ENCODE measurements at places on chromosomes 1 and 21. TPM values are rescaled to one million over a fixed set of nuclear protein-coding genes. Genes with fewer than 3 reads are reported as not detected.

The PODN gene
- 87.5 TPM for total RNA-seq

DNA sequence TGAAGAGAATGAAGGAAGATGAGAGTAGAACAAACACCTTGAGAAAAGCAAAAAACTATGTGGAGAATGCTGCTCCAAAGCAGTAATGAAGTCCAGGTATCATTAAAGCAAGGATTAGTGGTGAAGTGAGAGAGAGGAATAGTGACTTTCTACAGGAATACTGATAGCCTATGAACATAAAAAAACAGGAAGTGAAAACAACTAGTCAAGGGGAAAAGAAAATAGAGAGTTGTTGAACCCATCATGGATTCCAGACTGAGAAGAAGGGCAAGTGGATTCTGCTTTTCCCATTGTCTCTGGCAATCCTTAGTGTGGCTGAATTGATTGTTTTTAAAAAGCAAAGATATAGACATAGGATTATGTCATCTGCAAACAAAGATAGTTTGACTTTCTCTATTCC lies 119.9 kb upstream of the LHX8 start:
- no peak overlapping the region for H3K27ac ChIP-seq
- no peaks in the 10 kb centered on the region for H3K27me3 ChIP-seq
- H3K4me1 ChIP-seq: no peaks in the 10 kb centered on the region
- H3K4me3 ChIP-seq: no peak overlapping the region
- no peak for DNase-seq
- no peaks in the 10 kb centered on the region for H3K36me3 ChIP-seq

The RAB7B gene
- total RNA-seq: 1.7 TPM

DNA sequence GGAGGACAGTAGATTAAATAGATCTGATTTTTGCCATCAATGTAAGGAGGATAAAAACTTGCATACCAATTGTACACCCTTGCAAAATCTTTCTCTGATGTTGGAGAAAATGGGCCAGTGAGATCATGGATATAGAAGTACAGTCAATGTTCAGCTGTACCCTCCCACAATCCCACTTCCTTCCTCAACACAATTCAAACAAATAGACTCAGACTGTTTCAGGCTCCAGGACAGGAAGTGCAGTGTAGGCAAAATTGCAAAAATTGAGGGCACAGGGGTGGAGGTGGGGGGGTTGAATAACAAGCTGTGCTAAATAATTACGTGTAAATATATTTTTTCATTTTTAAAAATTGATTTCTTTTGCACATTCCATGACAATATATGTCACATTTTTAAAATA lies 3.9 kb upstream of the IFI44 start:
- no peaks in the 10 kb centered on the region for H3K36me3 ChIP-seq
- H3K27ac ChIP-seq: no peak overlapping the region
- H3K4me1 ChIP-seq: no peaks in the 10 kb centered on the region
- no peak for DNase-seq

- H3K4me1 ChIP-seq: no peaks in the 10 kb centered on the region
- DNase-seq: no peak
- H3K27me3 ChIP-seq: no peaks in the 10 kb centered on the region
- H3K4me3 ChIP-seq: peak overlapping the region; percentile 88
- H3K27ac ChIP-seq: peak overlapping the region; percentile 81
Measured at GRCh38 chr21:32613436-32614043, 1.4 kb upstream of the CFAP298 start.

GRCh38 chr21:38250991-38251418 lies 5.8 kb upstream of the KCNJ15 start:
- DNase-seq: no peak
- H3K27me3 ChIP-seq: no peaks in the 10 kb centered on the region
- H3K27ac ChIP-seq: no peak overlapping the region
- no peak overlapping the region for H3K4me3 ChIP-seq

The HMCN1 gene
- total RNA-seq: 5.2 TPM

The PPIH gene
- 38.7 TPM for total RNA-seq

DNA sequence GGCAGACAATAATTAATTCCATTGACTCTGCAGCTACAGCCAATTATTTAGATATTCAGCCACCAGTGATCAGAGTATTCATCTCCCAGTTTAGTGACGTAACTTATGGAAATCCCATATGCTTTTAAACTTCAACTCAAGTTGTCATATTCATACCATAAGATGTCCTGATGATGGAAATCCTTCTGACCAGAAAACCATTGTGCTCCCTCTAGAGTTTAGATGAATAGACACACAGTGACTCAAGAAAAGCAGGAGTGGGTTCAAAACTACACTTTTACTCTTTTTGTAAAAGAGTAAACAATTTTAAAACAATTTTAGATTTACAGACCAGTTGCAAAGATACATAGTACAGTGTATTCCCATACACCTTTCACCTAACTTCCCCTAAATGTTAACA lies 463.7 kb downstream of the KCNT2 start:
- H3K36me3 ChIP-seq: no peaks in the 10 kb centered on the region
- no peaks in the 10 kb centered on the region for H3K4me1 ChIP-seq
- no peak overlapping the region for H3K27ac ChIP-seq
- DNase-seq: no peak
- no peaks in the 10 kb centered on the region for H3K27me3 ChIP-seq

DNA sequence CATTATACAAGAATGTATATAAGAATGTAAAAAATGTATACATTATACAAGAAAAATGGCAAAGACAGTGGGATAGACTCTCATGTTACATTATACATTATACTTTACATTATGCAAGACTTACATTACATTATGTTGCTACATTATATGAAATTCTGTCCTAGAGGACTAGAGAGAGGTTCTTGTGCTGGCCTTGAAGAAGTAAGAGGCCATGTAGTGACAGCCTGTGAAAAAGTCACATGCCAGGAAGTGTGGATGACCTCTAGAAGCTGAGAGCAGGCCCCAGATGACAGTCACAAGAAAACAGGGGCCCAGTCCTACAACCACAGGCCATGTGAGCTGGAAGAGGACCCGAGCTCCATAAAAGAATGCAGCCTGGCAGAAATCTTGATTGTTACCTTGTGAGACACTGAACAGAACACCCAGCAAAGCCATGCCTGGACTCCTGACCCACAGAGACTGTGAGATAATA lies 30.5 kb upstream of the AHCYL1 start:
- no peak for DNase-seq

The LCE1E gene
- total RNA-seq: not detected

GRCh38 chr1:109892561-109893368 lies 17.9 kb upstream of the CSF1 start:
- peaks cover 5% of the 10 kb centered on the region for H3K4me1 ChIP-seq
- DNase-seq: no peak
- H3K27ac ChIP-seq: no peak overlapping the region
- H3K4me3 ChIP-seq: no peak overlapping the region

The EPHB2 gene
- 9.4 TPM for total RNA-seq

- peaks cover 21% of the 10 kb centered on the region for H3K4me1 ChIP-seq
- peak overlapping the region; percentile 64 for H3K27ac ChIP-seq
- DNase-seq: no peak
- no peaks in the 10 kb centered on the region for H3K27me3 ChIP-seq
- H3K36me3 ChIP-seq: no peaks in the 10 kb centered on the region
- H3K4me3 ChIP-seq: peak overlapping the region; percentile 93
Measured at GRCh38 chr21:43717967-43718871, 710 bp upstream of the PDXK start.

DNA sequence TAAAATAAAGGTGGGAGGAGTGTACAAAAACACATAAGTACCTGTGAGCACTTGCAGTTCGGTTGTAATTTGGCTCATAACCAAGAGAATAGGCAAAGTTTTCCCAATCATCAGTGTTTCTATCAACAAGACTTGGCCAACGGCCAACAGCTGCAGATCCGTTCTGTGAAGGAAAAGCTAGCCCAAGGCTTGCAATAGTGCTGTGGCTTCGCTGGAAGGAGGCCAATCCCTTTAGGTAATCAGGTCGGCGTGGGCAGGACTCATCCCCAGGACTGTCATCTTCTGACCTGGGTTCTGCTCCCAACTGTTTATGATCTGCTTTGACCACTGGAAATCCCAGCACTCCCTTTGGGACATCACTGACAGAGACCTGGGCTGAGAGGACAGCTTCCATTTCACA lies 107.8 kb downstream of the LYST start:
- H3K4me1 ChIP-seq: no peaks in the 10 kb centered on the region
- H3K4me3 ChIP-seq: no peak overlapping the region
- H3K36me3 ChIP-seq: no peaks in the 10 kb centered on the region
- no peaks in the 10 kb centered on the region for H3K27me3 ChIP-seq
- DNase-seq: no peak
- H3K27ac ChIP-seq: no peak overlapping the region

- H3K36me3 ChIP-seq: no peaks in the 10 kb centered on the region
- peak overlapping the region; percentile 83 for H3K27ac ChIP-seq
- H3K27me3 ChIP-seq: no peaks in the 10 kb centered on the region
- peaks cover 36% of the 10 kb centered on the region for H3K4me1 ChIP-seq
- DNase-seq: peak; percentile 86
Measured at GRCh38 chr1:17531682-17532487, 7.6 kb upstream of the ARHGEF10L start.

- H3K4me3 ChIP-seq: no peak overlapping the region
- no peaks in the 10 kb centered on the region for H3K36me3 ChIP-seq
- H3K27me3 ChIP-seq: no peaks in the 10 kb centered on the region
- peaks cover 15% of the 10 kb centered on the region for H3K4me1 ChIP-seq
- H3K27ac ChIP-seq: no peak overlapping the region
Measured at GRCh38 chr1:183073320-183073719, 50.1 kb downstream of the LAMC1 start.

The FCRL5 gene
- total RNA-seq: 1.1 TPM

DNA sequence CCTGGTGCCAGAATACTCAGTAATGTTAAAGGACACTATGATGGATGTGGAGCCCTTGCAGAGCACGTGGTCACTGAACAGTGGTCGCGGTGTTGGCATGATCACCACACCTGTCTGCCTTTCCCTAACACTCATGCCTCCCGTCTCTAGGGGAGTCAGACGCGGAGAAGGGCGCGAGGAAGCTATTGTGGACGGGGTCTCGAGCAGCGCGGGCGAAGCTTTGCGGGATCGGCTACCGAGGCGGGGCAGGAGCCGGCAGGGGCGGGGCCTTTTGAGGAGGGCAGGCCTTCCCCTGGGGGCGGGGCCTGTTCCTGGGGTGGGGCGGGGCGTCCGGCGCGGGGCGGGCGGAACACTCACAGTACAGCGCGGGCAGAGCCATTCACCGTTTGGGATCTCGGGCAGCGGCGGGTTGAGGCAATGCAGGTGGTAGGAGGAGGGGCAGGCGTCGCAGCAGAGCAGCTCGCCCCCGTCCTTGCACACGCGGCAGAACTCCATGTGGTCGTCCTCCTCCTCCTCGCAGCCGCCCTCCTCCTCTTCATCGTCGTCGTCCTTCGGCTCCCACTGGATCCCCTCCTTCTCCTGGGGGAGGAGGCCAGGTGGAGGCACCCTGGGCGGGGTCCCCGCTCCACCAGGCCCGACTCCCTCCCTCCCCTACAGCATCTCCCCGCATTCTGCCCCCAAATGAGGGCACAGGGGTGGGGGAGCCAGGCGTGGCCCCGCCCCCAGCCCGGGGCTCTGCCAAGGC lies 31.5 kb downstream of the CHD5 start:
- H3K4me1 ChIP-seq: no peaks in the 10 kb centered on the region
- peak overlapping the region; percentile 9 for H3K4me3 ChIP-seq
- H3K36me3 ChIP-seq: no peaks in the 10 kb centered on the region
- no peaks in the 10 kb centered on the region for H3K27me3 ChIP-seq
- H3K27ac ChIP-seq: no peak overlapping the region

The CYP4A11 gene
- total RNA-seq: 0.16 TPM

The CD1C gene
- not detected for total RNA-seq

GRCh38 chr1:168732736-168733135 lies 3.7 kb upstream of the DPT start:
- no peaks in the 10 kb centered on the region for H3K4me1 ChIP-seq
- DNase-seq: no peak
- no peak overlapping the region for H3K27ac ChIP-seq
- no peaks in the 10 kb centered on the region for H3K36me3 ChIP-seq

- H3K4me3 ChIP-seq: no peak overlapping the region
- no peaks in the 10 kb centered on the region for H3K4me1 ChIP-seq
- no peak for DNase-seq
- H3K36me3 ChIP-seq: no peaks in the 10 kb centered on the region
- H3K27me3 ChIP-seq: no peaks in the 10 kb centered on the region
Measured at GRCh38 chr1:182764029-182764727, 25.4 kb upstream of the NPL start.
